ENCODE measurements at places on chromosomes 11 and 22.

DNA sequence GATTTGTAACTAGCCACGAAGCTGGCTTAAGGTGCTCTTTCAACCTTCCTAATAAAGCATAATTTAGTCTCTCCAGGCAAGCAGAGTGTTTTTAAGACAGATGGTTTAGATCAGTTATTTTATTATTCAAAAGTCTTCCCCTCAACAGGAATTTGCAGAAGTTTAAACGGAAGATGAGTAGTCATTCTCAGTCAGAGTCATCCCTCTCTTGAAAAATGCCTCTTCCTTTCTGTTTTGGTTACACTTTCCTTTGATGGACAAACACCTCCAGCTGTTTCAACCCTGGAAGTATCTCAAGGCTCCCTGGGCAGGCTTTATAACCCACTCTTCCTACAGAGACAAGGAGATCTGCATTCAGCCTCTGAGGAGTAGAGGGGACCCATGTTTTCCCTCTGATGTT, 60.3 kb upstream of the POU2AF2 start:
- DNase-seq = no peak

DNA sequence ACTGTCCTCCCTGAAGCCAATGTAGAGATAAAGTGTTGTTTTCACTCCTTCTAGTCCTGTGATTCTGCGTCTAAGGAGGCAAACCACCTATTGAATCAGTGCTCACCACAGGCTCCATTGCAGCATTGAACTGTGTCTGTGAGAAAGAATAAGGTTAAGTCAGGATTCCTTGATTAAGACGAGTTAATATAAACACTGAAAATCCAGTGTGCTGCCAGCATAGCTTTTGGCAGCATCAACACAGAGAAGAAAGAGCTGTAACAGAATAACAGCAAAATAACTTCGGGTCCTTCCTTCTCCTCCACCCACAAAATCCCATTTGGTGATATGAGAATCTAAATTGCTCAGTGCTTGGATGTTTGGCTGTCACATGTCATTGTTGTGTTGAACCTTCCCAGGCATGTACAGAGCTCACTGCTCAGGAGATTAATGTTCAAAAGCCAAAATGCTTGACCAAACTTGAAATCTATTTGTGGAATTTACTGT, 185.2 kb upstream of the DDI1 start:
- DNase-seq = no peak

DNA sequence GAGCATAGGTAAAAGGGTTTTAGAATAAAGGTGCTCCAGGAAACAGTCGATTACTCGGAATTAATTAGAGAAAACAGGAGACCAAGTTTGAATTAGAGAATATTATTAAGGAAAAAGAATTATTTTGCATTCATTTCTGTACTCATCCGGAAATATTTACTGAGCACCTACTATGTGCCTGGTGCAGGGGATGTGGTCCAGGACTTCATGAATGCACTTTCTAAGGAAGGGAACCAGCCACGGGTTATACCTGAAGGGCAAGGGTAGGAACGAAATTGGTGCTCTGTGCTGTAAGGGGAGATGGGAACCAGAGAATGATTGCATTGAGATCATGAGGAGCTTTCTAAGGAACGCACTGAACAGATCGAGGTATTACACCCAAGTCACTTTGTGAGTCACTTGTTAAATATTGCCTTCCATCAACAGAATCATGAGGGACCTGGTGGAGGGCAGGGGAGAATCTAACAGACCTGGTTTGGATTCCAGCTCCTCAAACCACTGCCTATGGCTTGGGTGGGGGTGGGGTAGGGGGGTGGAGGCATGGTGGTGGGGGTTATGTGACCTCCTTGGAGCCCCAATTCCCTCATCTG, 40.9 kb downstream of the C11orf96 start:
- DNase-seq = no peak

- no peak for DNase-seq
These were observed 5.9 kb downstream of the LRRC32 start for GRCh38 chr11:76664578-76665061.

DNA sequence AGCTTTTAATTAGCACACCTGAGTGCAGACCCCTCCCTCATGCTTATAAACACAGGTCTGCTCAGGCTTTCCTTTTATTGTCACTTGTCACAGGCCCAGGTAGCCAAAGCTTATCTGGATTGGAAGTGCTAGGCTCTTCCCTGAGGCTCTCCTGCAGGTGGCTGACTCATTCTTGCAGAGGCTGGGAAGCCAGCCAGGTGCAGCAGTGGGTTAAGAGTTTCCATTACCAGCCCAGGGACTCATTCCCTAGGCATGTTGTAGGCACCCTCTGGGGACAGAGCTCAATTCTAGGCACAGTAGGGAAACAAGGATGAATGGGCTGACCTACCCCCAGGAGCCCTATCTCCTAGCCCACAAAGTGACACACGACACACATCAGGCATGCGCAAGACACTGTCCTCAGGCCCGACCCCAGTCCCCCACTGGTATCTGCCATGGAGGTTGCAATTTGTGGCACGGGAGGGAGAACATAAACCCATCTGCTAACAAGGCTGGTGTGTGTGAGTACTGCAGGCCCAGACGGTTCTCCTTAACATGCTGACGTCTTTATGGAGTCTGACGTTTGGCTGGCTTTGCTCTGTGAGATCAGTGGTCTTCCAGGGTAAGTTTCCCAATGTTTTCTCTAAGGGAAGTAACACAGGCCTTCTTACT, 94.2 kb downstream of the ABTB2 start:
- DNase-seq = no peak

- DNase-seq = no peak
These were observed 8.5 kb downstream of the ST14 start for GRCh38 chr11:130168105-130168504.

GRCh38 chr22:21026783-21027692, 5.3 kb downstream of the SLC7A4 start:
- DNase-seq = no peak

GRCh38 chr11:124658986-124659385, 14.6 kb downstream of the SIAE start:
- no peak for DNase-seq

DNA sequence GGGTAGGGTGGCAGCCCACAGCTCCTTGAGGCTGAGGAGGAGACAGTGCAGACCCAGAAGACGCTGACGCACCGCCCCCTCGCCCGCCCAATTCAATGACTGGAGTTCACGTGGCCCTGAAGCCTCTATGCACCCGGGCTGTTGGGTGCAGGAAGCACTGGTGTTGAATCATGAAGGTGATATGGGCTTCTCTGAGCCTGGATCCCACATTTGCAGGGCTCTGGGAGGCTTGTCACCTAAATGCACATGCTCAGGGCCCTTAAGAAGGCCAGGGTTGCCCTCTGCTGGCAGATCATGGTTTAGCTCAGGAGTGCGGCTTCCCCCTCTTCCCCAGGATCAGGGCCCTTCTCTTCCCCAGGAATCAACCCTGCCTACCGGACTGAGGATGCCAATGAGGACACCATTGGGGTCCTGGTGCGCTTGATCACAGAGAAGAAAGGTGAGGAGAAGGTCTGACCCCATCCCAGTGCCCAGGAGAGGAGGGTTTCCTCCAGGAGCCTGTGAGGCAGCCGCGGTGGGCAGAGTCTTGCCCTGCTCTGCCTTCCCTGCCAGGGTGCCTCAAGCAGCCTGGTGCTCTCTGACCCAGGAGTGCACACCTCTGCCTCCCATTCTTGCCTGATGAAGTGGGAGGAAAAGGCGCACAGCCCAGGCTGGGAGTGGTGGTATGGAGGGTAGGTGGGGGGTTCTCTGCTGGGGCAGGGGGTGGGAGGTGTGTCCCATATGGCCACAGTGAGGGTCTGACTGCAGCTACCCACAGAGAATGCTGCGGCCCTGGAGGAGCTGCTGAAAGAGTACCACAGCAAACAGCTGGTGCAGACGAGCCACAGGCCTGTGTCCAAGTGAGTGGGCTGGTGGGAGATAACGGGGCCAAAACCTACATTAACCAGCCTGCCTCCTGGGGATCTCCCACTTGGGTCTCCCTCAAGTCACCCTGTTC, 17.5 kb downstream of the RELT start:
- peak; percentile 11 for DNase-seq

DNA sequence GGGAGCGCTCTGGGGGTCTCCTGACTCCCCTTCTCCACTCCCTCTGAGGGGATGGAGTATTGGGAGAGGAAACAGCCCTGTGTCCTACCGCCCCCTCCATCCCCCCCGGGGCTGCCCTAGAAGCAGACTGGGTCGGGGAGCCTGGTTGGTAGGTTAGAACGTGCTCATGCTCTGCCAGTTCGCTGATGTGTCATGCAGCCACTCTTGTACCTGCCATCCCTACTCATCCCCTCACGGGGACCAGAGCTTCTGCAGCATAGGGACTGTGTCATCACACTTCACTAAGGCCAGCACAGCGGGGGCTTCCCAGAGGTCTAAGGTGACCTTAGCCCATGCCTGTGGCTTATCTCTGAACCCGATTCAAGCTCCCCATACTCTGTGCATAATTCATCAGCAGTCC, 4.7 kb downstream of the KCNJ1 start:
- no peak for DNase-seq

GRCh38 chr11:40285558-40285957, 1173.9 kb downstream of the LRRC4C start:
- no peak for DNase-seq

DNA sequence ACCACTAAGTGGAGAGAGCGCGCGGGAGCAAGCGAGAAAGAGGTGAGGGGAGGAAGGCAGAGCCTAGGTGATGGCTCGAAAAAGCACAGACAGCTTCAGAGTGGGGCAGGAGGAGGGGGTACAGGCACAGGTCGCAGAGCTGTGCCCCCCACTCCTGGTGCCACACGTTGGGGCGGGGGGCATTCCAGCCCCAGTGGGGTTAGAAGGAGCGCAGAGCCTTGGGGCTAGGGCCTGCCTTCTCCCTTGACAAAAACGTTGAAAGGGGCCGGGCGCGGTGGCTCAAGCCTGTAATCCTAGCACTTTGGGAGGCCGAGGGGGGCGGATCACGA, 41.6 kb upstream of the ISX start:
- DNase-seq = no peak

DNA sequence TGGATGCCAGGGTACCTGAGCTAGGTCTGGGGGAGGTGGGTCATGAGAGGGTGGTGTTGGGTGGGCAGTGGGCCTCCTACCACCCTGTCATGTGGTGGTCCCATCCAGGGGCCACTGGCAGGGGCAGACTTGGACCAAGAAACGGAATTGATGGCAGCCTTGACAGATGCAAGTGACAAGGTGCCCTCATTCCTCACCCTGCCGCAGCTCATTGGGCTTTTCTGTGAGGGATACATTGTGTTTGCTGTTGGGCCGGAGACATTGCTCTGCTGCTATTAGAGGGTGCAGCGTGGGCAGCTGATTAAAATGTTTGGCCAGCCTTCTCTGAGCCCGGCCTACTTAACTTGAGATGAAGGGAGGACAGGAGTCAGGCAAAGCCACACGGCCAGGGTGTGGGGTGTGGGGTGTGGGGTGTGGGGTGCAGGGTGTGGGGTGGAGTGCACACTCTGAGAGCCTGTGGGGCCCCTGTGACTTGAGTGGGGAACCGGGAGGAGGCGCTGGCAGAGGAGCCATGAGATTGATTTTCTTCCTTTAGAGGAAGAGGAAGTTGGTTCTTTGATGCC, 351.5 kb downstream of the TBC1D22A start:
- no peak for DNase-seq

DNA sequence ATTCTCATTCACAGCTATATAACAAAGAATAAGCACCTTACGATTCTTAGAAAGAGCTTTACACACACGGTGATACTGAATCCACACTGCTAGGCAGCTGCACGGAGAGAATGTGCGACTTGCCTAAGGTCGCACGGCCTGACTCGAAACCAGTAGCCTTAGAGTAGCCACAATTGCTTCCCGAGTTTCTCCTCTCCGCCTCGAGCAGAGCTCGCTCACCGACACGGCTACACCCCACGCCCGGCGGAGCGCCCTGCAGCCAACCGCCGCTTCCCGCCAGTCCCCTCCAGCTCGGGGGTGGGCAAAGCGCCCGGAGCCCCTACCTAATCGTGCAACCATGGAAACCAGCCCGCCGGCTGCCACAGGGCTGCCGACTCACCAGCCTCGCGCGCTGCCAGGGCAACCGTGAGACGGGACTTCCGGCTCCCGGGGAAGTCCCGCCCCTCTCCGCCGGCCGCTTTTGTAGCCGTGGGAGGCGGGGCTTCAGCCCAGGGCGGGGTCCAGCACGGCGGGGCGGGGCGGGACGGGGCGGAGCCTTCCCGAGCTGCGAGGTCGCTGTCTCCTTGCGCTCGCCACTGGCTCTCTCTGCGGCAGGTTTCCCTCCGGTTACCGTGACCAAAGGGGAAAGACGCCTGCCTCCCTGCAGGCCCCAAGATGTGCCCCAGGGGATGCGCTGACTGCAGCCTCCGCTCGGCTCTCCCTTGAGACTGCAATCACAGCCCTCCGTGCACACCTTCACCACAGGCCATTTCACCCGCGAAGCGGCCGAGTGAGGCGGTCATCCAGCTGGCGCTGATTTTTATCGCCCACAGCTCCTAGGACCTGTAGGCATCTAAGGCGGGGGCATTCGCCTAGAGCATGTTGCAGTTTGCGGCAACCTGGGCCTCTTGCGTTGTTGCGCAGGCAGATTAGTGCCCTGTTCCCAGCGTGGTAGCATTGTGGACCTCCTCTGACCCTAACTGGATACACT, 1.1 kb downstream of the BSCL2 start:
- peak; percentile 85 for DNase-seq

- DNase-seq = no peak
These were observed 107.3 kb downstream of the RPS6KA4 start for GRCh38 chr11:64466115-64466718.

DNA sequence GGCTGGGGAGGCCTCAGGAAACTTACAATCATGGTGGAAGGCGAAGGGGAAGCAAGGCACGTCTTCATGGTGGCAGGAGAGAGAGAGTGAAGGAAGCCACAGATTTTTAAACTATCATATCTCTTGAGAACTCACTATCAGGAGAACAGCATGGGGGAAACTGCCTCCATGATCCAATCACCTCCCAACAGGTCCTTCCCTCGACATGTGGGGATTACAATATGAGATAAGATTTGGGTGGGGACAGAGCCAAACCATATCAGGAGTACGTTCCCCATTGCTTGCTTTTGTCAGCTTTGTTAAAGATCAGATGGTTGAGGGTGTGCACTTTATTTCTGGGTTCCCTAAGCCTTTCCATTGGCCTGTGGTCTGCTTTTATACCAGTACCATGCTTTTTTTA, 53.7 kb upstream of the E2F8 start:
- DNase-seq = no peak

- no peak for DNase-seq
These were observed 2.8 kb downstream of the SLC17A6 start for GRCh38 chr11:22340701-22341587.

DNA sequence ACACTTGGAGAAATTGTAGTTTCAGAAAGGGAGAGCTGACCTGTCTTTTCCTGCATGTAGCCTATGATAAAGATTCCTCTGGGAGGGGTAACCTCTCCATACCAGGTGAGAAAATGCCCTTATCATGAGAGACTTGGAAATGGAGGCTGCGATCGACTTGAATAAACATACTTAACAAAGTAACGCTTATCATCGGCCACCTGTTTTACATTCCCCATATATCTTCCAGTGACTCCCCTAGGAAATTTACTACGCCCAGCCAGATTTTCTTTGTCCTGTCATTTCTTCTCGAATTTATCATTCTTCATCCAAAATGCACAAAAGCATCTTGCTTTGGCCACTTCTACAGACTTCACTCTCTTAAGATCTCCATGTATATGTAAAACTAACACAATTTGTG, 143.5 kb downstream of the CCDC81 start:
- DNase-seq = no peak
